Activated CD4-positive, alpha-beta T cell treated with anti-CD3 and anti-CD28 coated beads, Interleukin-2, amount 50 U/mL, for 1 hour (primary cell): ENCODE measurements at places on chromosomes 6 and 20.

DNA sequence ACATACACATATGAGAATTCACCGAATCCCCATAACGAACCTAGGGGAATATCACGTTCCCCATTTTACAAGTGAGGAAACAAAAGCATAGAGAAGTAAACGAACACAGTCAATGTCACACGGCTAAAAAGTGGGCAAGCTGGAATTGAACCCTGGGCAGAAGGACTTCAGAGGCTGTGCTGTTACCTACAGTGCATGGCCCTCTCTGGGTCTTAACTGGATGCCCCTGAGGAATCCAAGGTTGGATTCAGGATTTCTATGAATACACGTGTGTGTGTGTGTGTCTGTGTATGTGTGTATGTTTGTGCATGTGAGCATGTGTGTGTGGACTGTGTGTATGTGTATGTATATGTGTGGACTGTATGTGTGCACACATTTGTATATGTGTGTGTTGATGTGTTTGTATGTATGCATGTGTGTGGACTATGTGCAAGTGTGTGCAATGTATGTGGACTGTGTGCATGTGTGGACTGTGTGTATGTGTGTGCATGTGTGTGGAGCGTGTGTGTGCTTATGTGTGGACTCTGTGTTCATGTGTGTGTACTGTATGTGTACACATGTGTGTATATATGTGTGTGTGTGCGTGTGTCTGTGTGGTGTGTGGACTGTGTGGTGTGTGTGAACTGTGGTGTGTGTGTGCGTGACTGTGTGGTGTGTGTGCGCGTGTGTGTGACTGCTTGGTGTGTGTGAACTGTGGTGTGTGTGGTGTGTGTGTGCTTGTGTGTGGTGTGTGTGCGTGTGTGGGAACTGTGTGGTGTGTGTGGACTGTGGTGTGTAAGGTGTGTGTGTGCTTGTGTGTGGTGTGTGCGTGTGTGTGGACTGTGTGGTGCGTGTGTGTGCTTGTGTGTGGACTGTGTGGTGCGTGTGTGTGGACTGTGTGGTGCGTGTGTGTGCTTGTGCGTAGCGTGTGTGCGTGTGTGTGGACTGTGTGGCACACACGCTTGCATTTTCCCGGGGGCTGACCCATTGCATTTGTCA is 49.0 kb downstream of the HNF4A start:
- DNase-seq, result no peak

DNA sequence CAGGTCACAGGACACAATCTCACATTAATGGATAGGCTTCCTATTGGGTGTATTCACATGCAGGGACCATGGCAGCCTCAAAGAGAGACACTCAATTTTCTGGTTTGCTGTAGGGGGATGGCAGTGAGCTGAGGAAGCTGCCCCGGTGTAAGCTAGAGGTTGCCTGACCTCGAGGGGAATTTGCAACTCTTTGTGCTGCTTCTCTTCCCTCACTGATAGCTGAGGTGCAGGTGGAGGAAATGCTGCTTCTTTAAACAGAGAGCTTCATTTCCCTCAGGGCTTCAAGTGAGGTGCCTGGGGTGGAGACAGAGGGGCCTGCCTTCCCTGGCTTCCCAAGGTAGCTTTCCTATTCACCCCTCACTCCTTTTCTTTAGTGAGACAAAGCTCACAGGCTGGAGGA is 151.9 kb downstream of the CD83 start:
- DNase-seq, result no peak

GRCh38 chr6:23173234-23173633 is 603.9 kb downstream of the HDGFL1 start:
- no peak for DNase-seq

DNA sequence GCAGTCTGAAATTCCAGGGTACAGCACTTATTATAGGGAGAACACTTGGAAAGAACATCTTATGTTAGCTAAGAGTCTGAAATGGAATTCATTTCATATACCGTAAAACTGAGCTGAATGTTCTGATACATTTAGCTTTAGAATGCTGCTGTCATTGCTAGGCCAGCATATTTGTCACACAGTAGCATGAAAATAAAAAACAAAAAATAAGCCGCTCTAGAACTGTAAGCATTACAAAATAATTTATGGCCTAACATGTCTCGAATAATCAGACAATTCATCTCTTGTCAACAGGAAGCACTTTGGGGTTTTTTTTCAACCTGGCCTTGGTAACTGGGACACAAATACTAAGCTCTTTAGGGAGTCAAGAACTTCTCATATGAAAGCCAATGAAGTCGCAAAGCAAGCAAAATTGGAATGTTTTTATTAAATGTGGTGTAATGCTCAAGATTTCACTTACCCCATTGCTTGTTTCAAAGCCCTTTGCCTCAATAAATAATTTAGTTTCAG is 115.7 kb downstream of the PHACTR1 start:
- no peak for DNase-seq

GRCh38 chr20:41140226-41141133 is 3.1 kb downstream of the PLCG1 start:
- no peak for DNase-seq

- DNase-seq, result no peak
Observed at GRCh38 chr6:67887747-67888545, 747.1 kb upstream of the ADGRB3 start.

DNA sequence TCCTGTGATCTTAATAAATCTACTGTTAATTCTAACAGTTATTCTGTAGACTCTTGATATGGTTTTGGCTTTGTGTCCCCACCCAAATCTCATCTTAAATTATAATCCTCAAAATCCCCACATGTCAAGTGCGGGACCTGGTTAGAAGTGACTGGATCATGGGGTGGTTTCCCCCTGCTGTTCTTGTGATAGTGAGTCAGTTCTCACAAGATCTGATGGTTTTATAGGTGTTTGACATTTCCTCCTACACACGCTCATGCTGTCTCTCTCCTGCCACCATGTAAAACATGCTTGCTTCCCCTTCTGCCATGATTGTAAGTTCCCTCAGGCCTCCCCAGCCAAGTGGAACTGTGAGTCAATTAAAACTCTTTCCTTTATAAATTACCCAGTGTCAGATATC is 10.5 kb upstream of the EPB41L2 start:
- no peak for DNase-seq

DNA sequence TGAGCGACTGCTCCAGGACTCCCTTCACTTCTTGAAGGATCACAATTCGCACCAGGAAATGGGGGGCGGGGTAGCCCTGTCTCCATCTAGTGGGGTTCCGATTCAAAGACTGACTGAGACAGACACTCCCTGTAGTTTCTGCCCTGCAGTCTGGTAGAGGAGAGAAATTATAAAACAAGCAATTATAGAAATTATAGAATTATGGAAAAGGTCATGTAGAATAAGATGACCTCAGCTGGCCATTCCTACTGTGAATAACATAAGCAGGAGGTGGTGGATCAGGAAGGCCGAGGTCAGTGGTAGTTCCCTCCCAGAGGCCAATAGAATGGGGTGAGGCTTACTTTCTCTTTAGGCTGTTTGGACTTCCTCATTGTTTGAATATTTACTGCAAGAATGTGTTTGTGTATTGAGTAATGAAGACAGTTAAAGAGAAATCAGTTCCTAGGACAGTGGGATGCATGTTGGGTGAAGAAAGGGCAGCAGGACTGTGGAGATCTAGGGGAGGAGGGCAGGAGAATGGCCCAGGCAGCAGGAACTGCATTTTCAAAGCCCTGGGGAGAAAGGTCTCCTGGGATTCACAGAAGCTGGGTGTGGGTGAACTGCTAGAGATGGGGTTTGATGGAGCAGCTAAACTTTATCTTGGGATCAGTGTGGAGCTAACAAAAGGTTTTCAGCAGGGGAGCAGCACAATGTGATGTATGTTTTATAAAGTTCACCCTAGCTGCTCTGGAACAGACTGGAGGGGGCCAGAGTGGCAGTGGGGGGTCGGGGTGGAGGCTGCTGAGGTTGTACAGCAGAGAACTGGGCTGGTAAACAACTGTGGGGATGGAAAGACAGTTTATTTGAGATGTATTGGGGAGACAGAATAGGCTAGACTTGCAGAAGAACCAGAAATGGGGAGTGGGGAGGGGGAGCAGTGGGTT is 2.1 kb downstream of the ZNF341 start:
- no peak for DNase-seq

DNA sequence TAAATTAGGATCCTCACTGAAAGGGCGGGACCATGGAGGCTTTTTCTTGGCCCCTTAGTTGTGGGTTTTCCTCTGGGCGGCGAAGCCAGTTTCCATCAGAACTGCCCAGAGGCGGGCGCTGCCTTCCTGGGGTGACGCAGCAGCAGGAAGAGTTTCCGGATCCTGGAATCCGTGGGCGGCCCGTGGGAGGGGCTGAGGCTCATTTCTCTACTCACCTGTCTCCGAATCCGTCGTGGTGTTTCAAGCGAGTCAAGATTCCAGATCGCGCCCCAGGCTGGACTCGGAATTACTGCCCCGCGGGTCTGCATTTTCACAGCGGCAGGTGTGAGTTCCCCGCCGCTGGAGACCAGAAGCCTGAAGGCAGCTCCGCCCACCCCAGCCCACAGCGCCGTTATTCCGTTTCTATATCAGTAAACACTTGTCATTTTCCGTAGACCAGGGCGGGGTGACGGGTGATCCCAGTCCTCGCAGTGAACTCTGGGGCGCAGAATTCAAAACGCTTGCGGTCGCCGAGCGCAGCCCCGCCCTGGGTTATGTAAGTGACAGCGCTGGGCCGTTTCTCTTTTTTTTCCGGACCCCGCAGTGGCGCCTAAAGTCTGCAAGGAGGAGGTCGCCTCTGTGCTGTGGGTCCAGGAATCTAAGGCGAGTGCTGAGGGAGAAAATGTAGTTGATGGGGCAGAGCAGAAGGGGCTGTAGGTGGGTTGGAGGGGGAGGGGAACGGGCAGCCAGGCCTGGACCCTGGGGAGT is 27.2 kb upstream of the POU5F1 start:
- DNase-seq, result peak; percentile 94

- DNase-seq, result no peak
Observed at GRCh38 chr20:24999568-24999967, 7.0 kb upstream of the APMAP start.

DNA sequence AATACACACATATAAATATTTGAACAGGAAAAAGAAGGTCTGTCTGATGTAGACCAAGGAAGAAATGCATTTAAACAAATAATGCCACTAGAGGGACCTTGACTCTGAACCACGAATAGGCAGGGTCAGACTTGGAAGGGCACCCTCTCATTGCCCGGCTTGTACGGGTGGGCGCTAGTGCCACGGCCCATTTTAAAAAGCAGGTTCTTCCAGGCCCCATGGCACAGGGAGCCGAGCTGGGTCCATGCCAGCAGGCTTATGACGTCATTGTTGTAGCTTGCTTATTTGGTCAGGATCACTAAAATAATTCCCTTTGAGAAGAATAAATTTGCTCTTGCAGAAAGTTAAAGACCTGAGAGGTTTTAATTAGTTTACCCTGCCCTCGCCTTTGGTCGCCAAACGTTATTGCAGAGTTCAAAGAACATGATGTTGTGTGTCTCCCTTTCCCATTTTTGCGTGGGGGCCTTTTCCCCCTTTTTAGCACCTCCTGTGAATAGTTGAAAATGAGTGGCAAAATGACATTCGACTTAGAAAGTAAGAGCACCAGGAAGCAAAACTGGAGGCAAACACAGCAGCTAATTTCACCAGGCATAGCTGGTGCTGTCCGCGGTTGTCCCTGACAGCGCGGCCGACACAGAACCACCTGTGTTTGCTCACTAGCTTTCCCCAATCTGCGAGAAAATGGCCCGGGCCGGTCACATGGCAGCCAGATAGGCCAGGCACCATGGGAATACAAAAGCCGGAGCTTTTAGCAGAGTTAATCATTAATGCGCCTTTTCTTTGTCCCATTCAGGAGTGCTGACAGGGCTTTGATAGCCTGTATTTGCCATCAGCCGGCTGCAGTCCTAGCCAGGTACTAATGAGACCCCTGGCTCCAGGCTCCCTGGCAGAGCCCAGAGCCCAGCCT is 93.8 kb downstream of the FOXA2 start:
- no peak for DNase-seq

DNA sequence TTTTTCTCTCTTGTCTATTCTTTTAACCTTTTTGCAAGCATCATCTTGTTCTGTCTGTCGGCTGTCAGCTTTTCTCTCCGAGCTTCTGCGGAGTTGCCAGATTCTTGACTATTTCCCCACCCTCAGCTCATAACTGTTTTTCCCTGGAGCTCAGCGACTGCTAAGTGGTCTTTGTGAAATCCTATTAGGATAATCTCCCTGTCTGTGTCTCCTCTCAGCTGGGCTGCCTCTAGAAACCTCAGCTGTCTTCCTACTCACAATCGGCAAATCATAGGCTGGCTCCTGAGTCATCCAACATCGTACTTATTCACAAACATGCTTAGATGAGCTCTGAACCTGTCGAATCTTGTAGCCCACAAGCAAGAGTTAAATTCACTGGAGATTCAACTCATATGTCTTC is 332.3 kb downstream of the PTPRT start:
- no peak for DNase-seq

- no peak for DNase-seq
Observed at GRCh38 chr6:137729866-137730629, 137.0 kb upstream of the TNFAIP3 start.

DNA sequence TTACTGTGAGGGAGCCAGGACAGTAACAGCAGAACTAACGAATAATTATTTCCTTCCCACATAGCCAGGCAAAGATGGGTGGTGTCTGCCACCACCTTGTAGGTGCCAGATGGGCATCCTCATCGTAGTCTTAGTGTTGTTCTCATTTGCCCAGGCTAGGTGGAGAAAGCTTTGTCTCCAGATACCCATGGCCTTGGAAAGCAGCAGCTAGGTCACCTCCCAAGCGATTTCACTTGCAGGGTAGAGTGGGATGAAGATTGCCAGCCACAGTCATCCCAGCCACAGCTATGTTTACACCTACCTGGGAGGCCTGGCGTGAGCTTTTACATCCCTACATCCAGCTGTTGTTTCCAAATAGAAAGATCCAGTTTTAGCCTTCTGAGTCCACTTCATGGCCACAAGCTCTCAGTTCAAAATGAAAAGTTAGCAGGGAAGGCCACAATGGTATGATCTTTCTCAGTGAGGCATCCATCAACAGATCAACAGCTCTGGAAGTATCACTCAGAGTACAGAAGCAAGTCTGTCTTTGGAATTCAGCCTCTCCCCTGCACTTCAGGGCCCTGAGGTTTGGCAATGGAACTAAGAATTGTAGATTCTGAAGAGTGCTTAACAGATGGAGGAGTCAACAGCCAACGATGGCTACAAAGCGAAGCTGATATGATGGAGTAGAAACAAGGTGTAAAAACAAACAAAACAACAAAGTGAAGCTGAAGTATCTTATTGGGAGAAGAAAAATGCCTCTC is 11.0 kb upstream of the SNRPC start:
- no peak for DNase-seq

DNA sequence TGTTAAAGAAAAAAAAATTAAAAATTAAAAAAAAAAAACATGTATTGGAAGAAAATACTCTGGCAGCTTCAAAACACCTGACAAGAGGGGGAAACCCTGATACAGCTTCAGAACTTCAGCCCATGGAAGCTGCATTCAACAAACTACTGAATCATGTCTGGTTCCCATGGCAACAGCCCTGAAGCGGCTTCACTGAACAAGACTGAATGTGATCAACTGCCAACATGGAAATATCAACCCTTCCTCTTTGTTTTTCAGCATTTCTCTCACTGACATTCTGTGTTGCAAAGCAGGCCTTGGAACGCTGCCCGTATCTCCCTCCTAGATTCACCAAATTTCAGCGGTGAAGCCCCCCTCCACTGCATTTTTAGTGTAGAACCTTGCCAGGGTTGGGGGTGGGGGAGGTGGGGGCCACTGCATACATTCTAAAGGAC is 91.3 kb upstream of the SHLD1 start:
- peak; percentile 25 for DNase-seq
